ENCODE measurements at places on chromosomes 5 and 9. TPM values are rescaled to one million over a fixed set of nuclear protein-coding genes. Genes with fewer than 3 reads are reported as not detected.

The CCNI2 gene
- total RNA-seq = 1.4 TPM

The IRX2 gene
- total RNA-seq = 6.0 TPM

The DUSP1 gene
- 547 TPM for total RNA-seq

The KIF24 gene
- total RNA-seq = 1.8 TPM

The ALDH1A1 gene
- 563 TPM for total RNA-seq

The IFNB1 gene
- total RNA-seq = not detected

The PLPP6 gene
- total RNA-seq = 32.1 TPM

The MVB12B gene
- 12.1 TPM for total RNA-seq

The AGXT2 gene
- 8.0 TPM for total RNA-seq

The PRRT1B gene
- not detected for total RNA-seq

The SNCB gene
- total RNA-seq = not detected

The ACOT12 gene
- total RNA-seq = 10.2 TPM

The ECM2 gene
- total RNA-seq = 20.8 TPM

The MCC gene
- 22.0 TPM for total RNA-seq

The SOHLH1 gene
- not detected for total RNA-seq

The SNCAIP gene
- 19.1 TPM for total RNA-seq

The ARID3C gene
- total RNA-seq = 0.27 TPM

The CER1 gene
- total RNA-seq = 0.53 TPM

The PCDHAC1 gene
- 6.3 TPM for total RNA-seq

The LVRN gene
- 0.43 TPM for total RNA-seq

The FAM163B gene
- 0.68 TPM for total RNA-seq

The LOX gene
- 98.2 TPM for total RNA-seq

The PCDHA11 gene
- 4.5 TPM for total RNA-seq

The CACNA1B gene
- total RNA-seq = 0.20 TPM

The PCDHGC3 gene
- 18.9 TPM for total RNA-seq

The F12 gene
- total RNA-seq = 16.5 TPM

The GPX3 gene
- total RNA-seq = 40.9 TPM

The SPATA31A6 gene
- total RNA-seq = not detected

The MXD3 gene
- 14.0 TPM for total RNA-seq

The DRD1 gene
- total RNA-seq = 0.80 TPM

The PIP5KL1 gene
- total RNA-seq = 1.6 TPM

The CCDC192 gene
- not detected for total RNA-seq

The NUDT2 gene
- 19.6 TPM for total RNA-seq

The DBH gene
- not detected for total RNA-seq

The TEX48 gene
- not detected for total RNA-seq

The SCGB3A2 gene
- 32.0 TPM for total RNA-seq

The PCDHA6 gene
- total RNA-seq = 3.4 TPM

The RAD23B gene
- total RNA-seq = 142 TPM

The TAF11L2 gene
- not detected for total RNA-seq

The TXNDC8 gene
- not detected for total RNA-seq

The GDA gene
- 23.6 TPM for total RNA-seq

The ENHO gene
- total RNA-seq = 1.5 TPM

The ZDHHC11 gene
- 3.0 TPM for total RNA-seq

The SLC6A3 gene
- not detected for total RNA-seq

The ERMP1 gene
- total RNA-seq = 23.6 TPM

The TTLL11 gene
- 6.8 TPM for total RNA-seq

The DDX4 gene
- not detected for total RNA-seq

The TMOD1 gene
- 0.47 TPM for total RNA-seq

The SLC36A2 gene
- not detected for total RNA-seq

The SFXN1 gene
- 82.4 TPM for total RNA-seq

Data from hepatocyte (in vitro differentiated cells).